ENCODE measurements at places on chromosomes 7 and 10. TPM values are rescaled to one million over a fixed set of nuclear protein-coding genes. Genes with fewer than 3 reads are reported as not detected.

GRCh38 chr7:155483868-155484325, 26.0 kb downstream of the EN2 start:
- DNase-seq, result no peak

- DNase-seq, result no peak
Observed at GRCh38 chr7:124155432-124156022, 122.7 kb upstream of the TMEM229A start.

- no peak for DNase-seq
Observed at GRCh38 chr7:151493083-151493482, 26.6 kb downstream of the RHEB start.

DNA sequence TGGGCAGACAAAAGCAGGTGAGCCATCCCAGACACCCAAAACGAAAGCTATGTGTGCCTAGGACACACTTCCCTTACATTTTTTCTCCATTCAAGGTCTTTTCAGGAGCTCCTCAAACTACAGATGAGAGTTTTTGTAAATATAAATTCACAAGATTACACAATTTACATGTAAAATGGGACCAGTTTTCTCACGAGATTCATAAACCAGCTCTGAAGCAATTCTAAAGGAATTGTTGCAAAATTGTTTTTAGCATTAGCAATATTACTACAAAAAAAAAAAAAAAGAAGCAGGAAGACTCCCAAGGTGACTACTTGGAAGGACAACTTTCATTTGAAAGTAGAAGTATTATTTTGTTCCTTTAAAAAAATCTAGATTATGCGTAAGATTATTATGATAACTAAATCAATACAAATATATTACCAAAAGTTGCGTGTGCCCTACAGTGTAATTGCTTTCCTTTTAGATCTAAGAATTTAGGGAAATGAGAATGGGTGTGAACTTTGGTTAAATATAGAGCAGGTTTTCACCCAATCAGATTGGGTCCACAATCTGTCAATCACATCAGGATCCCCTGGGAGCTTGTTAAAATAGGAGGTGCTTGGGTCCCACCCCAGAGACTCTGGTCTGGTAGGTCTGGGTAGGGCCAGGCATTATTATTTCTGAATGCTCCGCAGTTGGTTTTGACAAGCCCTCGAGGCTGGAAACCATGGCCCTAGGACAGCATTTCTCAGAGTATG, 72.2 kb downstream of the TBXAS1 start:
- DNase-seq, result no peak

DNA sequence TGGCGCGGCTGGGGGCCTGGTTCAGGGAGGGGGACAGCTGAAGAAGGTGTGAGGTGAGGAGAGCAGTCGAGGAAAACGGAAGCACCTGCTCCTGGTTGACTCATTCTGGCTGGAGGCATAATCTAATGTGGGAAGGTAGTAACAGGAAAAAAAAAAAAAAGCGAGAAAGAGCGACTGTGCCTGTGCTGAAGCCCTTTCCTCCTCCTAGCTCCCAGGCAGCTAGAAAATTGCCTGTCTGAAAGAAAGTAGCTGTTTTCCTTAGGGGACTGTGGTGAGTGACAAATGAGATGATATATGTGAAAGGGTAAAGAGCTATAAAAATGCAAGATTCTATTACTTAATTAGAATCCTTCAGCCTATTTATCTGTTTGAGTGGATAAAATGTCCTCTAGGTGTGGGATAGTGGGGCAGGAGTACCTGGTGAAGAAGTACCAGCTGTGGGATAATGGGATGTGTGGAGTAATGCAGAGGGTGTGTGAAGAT, 4.9 kb upstream of the MEST start:
- DNase-seq, result no peak

DNA sequence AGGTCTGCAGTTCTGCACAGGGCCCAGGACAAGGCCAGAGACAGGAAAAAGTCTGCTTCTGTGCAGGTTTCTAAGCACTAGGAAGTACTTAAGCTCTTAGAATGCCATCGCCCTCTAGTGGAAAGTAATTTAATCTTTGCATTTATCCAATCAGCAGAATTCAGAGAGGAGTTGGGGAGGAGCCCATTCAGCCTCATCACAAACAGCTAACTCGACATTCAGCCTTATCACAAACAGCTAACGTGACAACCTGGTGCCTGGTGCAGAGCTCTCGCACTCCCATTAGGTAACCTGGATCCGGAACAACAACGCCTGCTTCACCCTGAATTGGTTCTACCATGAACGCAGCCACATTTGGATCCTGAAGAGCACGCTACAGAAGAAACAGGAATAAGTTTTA, 15.2 kb downstream of the OAT start:
- DNase-seq, result no peak

- no peak for DNase-seq
Observed at GRCh38 chr10:102264371-102264770, 19.0 kb downstream of the GBF1 start.

DNA sequence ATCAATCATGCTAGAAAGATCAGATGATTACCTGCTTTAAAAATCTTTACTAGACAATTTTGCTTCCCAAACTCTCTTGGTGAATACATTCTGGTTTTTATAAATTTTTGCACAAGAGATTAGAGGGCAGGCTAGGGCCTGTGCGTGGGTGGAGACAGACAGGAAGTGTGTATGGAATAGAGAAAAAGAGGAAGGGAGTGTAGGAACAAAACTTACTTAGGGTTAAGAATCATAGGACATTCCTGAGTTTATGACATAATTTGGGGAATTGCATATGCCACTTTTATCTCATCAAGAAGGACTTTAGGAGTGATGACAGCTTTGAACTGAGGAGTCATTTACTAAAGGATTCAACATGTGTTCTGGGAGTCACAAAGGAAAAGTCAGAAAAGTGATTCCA, 31.3 kb downstream of the LAMB1 start:
- DNase-seq, result no peak

DNA sequence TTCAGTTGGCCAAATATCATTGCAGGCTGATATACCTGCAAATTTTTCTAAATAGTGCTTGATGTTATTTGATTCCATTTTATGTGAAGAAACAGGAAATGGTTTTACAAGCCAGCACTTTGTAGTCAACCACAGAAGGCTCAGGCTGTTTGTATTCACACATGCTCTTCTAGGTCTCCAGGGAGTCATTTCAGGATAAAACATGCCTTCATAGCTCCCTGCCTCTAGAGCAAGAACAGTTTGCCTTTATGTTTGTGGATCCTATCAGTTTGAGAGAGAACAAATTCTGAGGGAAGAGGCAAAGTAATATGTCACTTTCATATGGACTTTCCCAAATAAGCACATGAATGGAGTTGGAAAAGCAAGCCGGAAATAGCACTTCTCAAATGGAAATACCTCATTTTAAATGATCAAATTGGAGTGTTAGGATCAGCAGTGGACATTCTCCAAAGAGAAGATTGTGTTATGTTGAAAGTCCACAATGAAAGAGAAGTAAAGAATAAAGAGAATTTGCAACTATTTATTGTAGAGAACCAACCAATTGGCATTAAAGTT, 277.6 kb downstream of the KCND2 start:
- no peak for DNase-seq

The ZNF365 gene
- 3.4 TPM for total RNA-seq

The SLC26A3 gene
- not detected for total RNA-seq

The INMT gene
- total RNA-seq, result 0.65 TPM

The OTUD1 gene
- total RNA-seq, result 59.4 TPM

Data from T-helper 17 cell (primary cell).